HCEC 1CT (cell line): ENCODE measurements at places on chromosomes 16 and 17.

- peak; percentile 47 for DNase-seq
Observed at GRCh38 chr16:77675464-77676324, 46.6 kb upstream of the NUDT7 start.

- peak; percentile 70 for DNase-seq
Observed at GRCh38 chr16:72501739-72502593, 330.0 kb upstream of the PMFBP1 start.

- DNase-seq: no peak
Observed at GRCh38 chr16:56984639-56985038, 4.7 kb upstream of the NLRC5 start.

GRCh38 chr17:82241926-82242697 lies 13.3 kb downstream of the SLC16A3 start:
- DNase-seq: no peak

DNA sequence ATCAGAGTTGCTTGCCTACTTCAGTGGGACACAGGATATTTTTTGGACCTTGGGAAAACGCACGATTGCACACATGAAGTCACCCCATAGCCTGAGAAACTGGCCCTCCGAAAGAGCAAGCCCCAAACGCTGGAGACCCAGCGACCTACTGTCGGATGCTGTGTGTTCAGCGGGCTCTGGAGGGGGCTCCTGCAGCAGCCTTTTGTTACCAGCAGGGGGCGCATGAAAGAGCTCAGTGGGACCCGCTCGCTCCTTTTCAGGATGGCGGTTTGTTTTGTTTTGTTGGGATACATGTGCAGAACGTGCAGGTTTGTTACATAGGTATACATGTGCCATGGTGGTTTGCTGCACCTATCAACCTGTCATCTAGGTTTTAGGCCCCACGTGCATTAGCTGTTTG lies 28.4 kb downstream of the MYH3 start:
- no peak for DNase-seq

GRCh38 chr17:70825321-70826125 lies 656.2 kb downstream of the KCNJ2 start:
- no peak for DNase-seq

DNA sequence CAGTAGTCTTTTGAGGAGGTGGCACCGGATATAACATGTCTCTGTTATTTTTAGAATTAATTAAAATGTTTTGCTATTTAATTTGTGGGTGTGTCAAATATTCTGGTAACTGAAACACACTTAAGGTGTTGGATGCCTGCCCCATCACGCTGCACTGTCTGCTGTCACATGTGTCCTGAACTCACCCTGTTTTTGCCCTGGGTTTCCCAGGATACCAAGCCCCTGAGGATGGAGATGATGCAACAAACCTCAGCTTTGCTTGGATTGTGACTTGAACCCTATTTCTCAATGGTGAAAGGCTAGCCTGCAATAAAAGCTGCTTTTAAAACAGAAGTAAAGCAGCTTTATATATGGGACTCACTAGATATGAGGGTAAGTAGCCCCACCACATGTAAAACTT lies 11.5 kb upstream of the DUSP14 start:
- DNase-seq: peak; percentile 66

- peak; percentile 3 for DNase-seq
Observed at GRCh38 chr16:71421911-71422310, 19.9 kb downstream of the TLE7 start.

DNA sequence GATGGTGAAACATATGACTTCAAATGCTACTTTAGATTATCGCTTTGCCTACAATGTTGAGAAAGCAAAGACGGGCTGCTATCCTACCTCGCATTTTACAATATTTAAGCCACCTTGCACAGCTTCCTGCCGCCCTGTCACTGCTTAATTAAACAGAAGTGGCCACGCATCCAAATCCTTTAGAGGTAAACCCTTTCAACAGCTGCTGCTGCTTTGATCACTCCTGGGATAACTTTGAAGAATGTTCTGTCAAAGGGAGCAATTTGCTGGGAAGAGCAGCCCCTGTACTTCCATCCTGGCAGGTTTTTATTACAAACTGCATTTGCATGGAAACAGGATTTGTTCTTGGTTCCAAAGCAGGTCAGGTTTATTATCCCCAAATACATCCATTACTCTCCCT lies 24.2 kb upstream of the SSTR2 start:
- DNase-seq: no peak

DNA sequence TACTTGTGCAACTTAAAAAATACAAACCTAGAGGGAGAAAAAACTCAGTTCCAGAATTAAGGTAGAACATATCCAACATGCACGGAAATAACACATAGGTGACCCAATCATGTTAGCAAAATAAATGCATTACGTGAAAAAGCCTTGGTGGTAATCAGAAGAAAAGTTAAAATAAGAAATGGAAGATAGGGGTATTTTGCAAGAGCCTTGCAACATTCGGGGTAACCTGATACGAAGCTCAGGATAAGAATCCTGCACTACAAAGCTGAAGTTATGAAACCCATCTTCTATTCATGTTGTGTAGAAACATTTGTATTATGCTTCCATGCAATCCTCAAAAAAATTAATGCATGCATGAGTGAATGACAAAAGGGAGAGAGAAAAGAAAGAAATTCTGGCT lies 33.1 kb downstream of the CHCT1 start:
- no peak for DNase-seq

DNA sequence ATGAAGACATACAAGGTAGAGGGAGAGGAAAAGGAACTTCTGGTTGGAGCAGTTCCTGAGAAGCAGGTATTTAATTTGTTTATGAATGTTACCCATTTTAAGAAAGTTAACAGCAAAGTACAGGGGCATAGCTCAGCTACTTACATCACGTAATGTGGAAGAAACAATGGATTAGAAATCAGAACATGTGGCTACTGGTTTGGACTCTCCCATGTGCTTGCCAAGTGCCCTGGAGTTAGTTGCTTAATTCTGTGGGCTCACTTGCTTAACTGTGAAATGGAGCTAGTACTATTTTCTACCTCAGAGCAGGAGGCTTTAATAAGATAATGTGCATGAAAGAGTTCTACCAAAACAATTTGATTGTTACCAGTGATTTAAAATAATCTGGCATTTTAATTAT lies 27.3 kb downstream of the RSPRY1 start:
- no peak for DNase-seq

- no peak for DNase-seq
Observed at GRCh38 chr17:78537217-78537860, 39.9 kb downstream of the DNAH17 start.

DNA sequence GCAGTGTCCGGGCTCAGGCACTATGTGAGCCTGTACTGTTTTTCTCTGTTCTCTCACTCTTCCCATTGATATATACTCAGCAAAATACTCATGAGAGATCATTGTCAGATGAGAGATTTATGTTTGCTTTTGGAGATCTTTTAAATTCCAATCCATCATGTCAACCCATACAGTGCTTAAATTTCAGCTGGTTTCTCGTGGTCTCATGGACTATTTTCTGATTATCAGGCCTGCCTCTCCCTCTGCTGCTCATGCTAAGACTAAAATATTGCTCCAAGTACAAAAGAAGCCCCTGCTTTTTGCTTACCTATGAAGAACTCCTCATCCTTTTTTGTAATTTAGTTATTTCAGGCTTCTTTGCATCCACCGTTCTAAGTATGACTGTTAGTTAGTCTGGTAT lies 547.2 kb downstream of the KCNJ2 start:
- no peak for DNase-seq

GRCh38 chr17:17766077-17766743 lies 70.6 kb downstream of the SREBF1 start:
- no peak for DNase-seq

- no peak for DNase-seq
Observed at GRCh38 chr17:70597774-70598173, 428.4 kb downstream of the KCNJ2 start.

- DNase-seq: no peak
Observed at GRCh38 chr16:49382916-49383315, 9.3 kb downstream of the C16orf78 start.

- DNase-seq: peak; percentile 5
Observed at GRCh38 chr17:72254808-72255449, 134.1 kb downstream of the SOX9 start.

DNA sequence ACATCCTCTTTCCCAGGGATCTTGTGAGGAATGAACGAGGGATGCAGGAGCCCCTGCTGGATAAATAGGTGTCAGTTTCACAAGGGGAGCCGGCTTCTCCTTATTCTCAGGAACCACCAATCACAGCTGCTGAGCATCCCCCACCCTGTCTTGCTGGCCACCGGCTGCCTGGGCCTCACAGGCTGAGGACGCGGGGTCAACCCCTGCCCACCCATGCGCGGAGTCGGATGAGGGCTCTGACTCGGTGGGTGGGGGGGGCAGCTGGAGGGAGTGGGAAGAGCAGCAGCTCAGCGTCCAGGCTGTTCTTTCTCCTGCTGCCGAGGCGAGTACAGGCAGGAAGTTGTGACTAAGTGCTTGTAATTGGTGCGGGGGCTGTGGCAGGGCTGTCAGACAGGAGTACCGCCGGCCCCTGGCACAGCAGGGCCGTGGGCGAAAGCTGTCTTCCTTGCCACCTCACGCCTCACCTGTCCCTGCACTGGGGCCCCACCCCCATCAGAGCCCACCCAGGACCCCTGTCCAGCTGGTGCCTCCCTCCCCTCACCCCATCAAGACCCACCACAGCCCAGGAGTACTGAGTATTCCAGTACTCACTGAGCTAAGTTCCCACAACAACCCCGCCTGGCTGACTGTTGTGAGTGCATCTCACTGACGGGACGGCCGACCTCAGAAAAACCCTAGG lies 11.0 kb upstream of the DPEP1 start:
- DNase-seq: peak; percentile 83

- DNase-seq: no peak
Observed at GRCh38 chr17:29789196-29790170, 140.5 kb downstream of the SSH2 start.

DNA sequence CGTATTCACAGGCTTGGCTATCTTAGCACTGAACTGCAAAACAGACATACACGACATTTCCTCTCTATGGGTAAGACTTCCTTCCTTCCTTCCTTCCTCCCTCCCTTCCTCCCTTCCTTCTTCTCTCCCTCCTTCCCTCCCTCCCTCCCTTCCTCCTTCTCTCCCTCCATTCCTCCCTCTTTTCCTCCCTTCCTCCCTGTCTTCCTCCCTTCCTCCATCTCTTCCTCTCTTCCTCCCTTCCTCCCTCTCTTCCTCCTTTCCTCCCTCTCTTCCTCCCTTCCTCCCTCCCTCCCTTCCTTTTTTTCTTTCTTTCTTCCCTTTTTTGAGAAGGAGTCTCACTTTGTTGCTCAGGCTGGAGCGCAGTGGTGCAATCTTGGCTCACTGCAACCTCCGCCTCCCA lies 22.4 kb upstream of the SHISA9 start:
- no peak for DNase-seq

GRCh38 chr17:83193336-83194185 lies 114.2 kb downstream of the METRNL start:
- no peak for DNase-seq

- DNase-seq: no peak
Observed at GRCh38 chr16:86431540-86431939, 78.8 kb upstream of the FOXF1 start.

DNA sequence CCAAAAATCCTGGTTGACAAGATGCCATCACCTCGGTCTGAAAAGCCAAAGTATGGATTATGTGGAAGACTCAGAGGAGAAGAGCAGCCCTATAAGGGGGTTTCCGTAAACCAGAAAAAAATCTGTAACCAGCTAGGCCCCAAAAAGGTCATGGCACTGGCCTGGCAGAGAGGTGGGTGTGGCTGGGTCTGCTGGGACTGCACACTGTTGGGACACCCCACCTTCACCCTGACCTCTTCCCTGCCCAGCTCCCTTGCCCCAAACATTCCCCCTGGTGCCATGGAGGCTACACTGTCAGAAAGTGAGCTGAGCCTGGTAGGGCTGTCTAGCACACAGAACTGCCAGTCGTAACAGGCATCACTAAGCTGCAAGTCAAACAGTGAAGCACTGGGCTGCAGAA lies 6.5 kb downstream of the SLC47A2 start:
- no peak for DNase-seq

DNA sequence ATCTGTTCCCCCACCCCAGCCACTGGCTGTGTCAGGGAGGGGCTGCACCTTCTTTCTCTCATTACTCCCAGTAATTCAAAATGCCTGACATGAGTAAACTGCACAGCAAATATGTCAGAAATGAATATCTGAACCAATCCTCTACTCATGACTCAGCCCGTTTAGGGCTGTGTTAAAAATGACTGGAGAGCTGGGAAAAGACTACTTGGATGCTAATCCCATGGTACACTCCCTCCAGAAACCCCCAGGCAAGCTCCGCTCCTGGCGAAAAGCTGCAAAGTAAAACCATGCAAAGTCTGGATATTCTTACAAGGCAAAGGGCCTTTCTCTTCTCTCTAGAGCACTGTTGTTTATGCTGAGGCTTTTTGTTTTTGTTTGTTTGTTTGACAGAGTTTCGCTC lies 448.1 kb upstream of the DYNLRB2 start:
- no peak for DNase-seq

DNA sequence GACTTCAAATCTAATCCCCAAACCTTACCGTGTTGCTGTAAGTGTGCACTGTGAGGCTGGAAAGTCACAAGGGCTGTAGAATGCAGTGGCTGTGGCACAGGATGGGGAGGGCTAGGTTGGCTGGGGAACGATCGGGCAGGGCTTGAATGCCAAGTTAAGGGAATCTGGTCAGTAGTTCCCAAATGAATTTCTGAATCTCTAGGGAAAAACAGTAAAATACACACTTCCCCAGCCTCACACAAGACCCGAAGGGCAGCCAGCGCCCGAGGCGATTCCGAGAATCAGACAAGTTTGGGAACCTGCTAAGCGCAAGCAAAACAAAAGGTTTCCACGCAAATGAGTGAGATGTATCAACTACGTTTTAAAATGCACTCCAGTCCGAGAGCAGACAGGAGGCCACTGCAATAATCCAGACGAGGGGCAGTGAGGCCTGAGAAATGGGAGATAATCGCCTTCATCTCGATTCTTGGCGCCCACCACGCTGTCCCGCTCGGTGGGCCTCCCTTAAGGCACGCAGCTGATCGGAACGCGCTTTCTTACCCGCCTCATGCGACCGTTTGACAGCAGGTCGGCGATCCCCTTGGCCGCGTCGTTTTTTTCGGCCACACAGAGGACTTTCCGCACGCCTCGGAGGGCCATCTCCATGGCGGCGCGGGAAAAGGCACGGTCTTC lies 599 bp downstream of the TOP3A start:
- DNase-seq: peak; percentile 13

- no peak for DNase-seq
Observed at GRCh38 chr16:19003935-19004334, 20.2 kb downstream of the TMC7 start.

- no peak for DNase-seq
Observed at GRCh38 chr17:10777131-10777807, 26.6 kb downstream of the TMEM238L start.

DNA sequence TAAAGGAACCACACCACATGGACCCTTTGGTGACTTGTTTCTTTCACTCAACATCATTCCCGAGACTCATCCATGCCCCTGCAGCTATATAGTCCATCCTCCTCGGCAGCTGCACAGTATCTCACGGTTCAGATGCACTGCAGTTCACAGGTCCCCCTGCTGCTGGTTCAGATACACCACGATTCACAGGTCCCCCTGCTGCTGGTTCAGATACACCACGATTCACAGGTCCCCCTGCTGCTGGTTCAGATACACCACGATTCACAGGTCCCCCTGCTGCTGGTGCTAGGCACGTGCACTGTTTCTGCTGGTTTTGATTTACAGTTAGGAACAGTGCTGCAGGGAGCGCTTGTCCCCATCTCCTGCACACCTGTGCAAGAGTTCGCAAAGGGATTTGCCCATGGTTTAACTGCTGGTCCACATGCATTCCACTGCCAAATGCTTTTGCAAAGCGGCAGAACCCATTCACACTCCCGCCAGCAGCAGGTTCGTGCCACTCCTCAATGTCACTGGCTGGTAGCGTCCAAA lies 3.8 kb downstream of the HSDL1 start:
- DNase-seq: no peak
